CD14-positive monocyte (primary cell): ENCODE measurements at places on chromosomes 4 and X. TPM values are rescaled to one million over a fixed set of nuclear protein-coding genes. Genes with fewer than 3 reads are reported as not detected.

- H3K4me3 ChIP-seq: no peak overlapping the region
- peaks cover 56% of the 10 kb centered on the region for H3K4me1 ChIP-seq
Observed at GRCh38 chrX:153414856-153415510, 3.7 kb downstream of the ZFP92 start.

DNA sequence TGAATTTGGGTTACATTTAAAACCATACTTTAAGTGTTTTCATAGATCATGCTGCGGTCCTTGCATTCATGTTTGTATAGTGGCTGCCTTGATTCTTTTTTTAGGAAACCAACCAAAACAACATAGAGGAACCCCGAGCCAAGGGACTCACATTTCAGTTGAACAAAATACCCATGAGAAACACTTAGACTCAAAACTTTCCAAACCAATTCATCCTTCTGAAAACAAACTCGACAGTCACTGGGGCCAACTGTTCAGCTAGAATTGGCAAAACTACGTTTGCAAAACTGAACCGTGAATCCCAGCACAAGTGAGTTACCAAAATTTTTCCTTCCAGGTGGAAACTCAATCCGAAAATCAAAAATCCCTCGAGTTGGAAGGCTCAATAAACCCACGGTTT, 1.4 kb downstream of the ADGRA3 start:
- DNase-seq: no peak
- peak overlapping the region; percentile 76 for H3K4me3 ChIP-seq
- peaks cover 24% of the 10 kb centered on the region for H3K27me3 ChIP-seq
- H3K36me3 ChIP-seq: no peaks in the 10 kb centered on the region

- no peak overlapping the region for H3K4me3 ChIP-seq
- H3K27ac ChIP-seq: no peak overlapping the region
- no peaks in the 10 kb centered on the region for H3K36me3 ChIP-seq
- peak; percentile 2 for DNase-seq
- no peaks in the 10 kb centered on the region for H3K27me3 ChIP-seq
- H3K4me1 ChIP-seq: peaks cover 3% of the 10 kb centered on the region
Observed at GRCh38 chr4:157043131-157043530, 32.8 kb upstream of the GLRB start.

GRCh38 chrX:115367951-115368350, 78.4 kb downstream of the LUZP4 start:
- no peak for DNase-seq
- no peak overlapping the region for H3K4me3 ChIP-seq
- H3K36me3 ChIP-seq: no peaks in the 10 kb centered on the region
- H3K27ac ChIP-seq: no peak overlapping the region

ART3 gene
- polyA plus RNA-seq: not detected

SLIT2 gene
- not detected for polyA plus RNA-seq
